ENCODE measurements at places on chromosomes 6 and 20.

DNA sequence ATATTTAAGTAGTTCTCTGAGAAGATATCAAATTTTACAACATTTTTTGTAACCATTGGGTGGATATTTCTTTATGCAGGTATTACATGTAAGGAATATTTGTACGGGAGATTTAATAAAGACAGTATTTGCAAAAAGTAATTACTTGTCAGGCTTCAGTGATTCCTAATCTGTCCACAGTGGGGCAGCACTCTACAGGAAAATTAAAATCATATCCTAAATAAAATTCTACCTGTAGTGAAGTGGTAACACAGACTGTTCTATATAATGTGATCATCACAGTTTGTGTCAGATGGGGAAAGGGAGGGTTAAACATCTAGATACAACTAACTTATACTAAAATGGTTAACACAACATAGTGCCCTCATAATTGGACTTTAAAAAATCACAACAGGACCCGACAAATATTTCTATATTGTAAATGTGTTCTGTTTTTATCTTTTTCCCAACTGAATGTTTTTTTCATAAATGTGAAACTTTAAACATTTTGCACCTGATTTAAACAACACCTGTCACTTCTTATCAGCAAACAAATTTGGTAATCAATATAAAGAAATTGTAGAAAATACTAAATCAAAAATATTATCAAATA, 145.6 kb upstream of the MANEA start:
- DNase-seq: peak; percentile 51

DNA sequence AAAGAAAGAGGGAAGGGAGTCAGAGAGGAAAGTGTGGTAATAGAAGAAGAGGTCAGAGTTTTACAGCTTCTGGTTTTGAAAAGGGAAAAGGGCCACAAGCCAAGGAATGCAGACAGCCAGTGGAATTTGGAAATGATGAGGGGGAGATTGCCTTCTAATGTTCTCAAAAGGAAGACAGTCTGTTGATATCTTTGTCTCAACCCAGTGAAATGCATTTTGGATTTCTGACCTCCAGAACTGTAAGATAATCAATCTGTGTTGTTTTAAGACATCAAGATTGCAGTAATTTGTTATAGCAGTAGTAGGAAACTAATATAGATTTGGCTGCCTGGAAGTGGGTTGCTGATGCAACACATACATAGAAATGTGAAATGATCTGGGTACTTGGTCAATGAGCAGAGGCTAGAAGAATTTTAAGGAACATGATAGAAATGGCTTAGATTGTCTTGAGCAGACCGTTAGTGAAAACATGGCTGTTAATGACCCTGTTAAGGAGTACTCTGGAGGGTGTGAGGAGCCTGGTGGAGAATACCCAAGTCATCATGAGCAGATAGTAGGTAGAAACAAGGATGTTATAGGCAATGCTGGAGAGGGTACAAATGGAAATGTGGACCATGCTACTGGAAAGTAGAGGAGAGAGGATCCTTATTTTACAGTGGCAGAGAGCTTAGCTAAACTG, 255.8 kb upstream of the RAB32 start:
- DNase-seq: no peak

DNA sequence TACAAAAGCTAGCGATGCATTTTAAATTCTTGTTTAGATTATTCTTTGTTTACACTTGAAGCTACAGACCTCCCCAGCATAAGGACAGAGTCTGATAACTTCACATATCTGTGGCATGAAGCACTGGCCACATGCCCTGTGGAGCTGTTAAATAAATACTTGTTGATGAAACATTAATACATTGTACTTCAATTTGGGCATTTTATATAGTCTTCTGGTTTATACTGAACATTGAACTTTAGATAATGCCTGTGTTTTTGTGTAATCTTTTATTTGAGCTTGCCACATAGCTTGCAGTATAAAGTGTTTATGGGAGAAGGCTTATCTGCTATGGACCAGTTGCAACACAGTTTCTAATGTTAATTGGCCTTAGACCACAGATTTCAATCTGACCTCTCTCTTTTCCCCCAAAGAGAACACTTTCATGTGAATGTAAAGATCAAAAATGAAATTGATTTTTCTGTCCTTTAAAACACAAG, 48.2 kb downstream of the FRK start:
- DNase-seq: no peak

GRCh38 chr6:20242397-20242796, 30.1 kb upstream of the MBOAT1 start:
- no peak for DNase-seq

GRCh38 chr6:6895929-6896328, 211.8 kb upstream of the RREB1 start:
- no peak for DNase-seq

GRCh38 chr20:3704087-3704486, 8.3 kb downstream of the SIGLEC1 start:
- DNase-seq: no peak

All from CD4-positive, alpha-beta T cell treated with Interleukin-10 for 1 hour (primary cell).